ENCODE measurements at places on chromosomes 11 and 22.

DNA sequence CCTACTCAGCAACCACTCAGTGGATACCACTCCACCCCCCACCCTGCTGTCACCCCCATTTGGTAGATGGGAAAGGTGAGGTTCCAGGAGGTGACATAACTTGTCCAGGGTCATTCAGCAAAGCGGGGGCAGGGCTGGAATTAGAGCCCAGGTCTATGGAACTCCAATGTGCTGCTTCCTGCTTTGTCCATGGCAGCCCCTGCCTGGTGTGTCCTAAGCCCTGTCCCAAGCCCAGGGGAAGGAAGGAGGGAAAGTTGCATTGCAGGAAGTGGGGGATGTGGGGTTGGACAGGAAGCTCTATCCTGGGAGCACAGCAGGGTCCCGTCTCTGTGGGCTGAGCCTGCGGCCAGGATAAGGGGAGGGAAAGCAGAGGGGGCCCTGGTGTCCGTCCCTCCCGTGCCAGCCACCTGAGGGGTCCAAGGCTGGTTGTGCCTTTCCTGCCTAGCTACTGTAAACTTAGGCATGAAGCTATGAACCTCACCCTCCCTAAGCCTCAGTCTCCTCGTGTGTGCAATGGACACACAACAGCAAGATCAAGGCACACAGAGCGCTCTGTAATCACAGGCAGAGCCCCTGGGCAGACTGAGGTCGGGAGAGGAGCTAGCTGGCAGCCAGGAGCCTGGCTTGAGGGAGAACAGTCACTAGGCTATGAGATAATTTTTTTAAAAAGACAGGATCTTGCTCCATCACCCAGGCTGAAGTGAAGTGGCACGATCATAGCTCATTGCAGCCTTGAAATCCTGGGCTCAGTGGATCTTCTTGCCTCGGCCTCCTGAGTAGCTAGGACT is 12.9 kb downstream of the GAL3ST1 start:
- DNase-seq = no peak

DNA sequence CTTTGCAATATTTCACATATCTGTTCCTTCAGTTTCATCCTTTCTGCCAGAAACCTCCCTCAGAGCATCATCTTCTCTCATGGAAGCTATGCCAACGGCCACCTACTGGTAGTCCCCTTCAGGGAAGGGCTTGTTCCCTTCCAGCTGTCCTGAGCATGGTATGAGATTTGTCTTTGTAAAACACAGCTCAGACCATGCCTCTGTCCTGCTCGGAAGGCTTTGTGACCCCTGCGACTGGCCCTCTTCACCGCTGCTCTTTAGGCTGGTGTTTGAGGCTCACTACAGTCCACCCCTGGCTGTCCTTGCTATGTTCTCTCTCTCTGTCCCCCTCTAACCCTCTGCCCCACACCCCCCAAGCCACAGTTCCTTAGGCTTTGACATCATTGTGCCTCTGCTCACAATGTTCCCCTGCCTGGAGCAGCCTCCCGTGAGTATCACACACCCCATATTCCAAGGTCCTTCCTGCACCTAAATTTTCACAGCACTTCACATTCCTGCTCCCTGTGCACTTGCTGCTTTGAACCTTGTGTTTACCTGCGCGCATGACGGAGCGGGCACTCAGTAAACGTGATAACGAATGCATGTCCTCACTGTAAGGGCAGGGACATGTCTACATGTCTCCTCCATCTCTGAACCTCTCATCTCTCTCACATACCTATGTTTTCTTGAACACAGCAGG is 24.0 kb upstream of the ACER3 start:
- no peak for DNase-seq

GRCh38 chr11:86202013-86202336 is 42.6 kb upstream of the EED start:
- DNase-seq = no peak

DNA sequence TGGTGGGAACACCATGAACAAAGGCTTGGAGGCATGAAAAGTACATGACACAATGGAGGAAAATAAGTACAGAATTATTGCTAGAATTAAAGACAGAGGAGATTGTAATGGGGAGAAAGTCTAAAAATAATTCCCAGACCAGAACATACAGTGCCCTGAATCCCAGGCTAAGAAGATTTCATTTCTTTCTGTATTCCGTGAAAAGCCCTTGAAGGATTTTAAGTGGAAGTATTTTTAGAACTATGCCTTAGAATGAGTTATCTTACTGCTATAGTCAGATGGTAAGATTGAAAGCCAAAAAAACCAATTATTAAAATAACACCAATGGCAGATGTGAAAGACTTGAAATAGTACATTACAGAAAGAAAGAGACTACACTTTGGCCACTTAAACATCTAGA is 36.1 kb upstream of the SLC5A12 start:
- DNase-seq = no peak

- DNase-seq = no peak
These were observed 11.9 kb downstream of the TOM1 start for GRCh38 chr22:35311551-35311999.

DNA sequence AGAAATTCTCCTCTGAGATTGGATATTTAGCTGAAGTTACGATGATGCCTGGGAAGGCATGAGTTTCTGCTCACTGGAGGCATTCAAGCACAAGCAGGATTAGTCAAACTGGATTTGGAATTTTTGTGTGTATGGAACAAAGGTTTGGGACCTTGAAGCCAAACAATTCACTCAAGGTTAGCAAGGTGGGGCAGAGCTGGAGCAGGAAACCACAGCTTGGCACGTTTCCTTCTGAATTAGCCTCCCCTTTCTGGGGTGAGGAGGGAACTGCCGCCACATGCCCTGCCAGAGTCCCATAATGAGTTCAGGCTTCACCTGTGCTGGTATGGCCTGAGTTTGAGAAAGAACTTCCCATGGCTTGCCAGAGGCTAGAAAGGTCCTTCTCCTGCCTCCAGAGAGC is 50.9 kb upstream of the RRAS2 start:
- DNase-seq = no peak

- no peak for DNase-seq
These were observed 20.6 kb upstream of the SYT7 start for GRCh38 chr11:61601512-61601911.

GRCh38 chr11:71562120-71562519 is 3.2 kb upstream of the KRTAP5-10 start:
- no peak for DNase-seq

GRCh38 chr11:131299598-131300438 is 70.6 kb upstream of the NTM start:
- no peak for DNase-seq

- no peak for DNase-seq
These were observed 3.0 kb upstream of the PACSIN3 start for GRCh38 chr11:47189100-47189834.

DNA sequence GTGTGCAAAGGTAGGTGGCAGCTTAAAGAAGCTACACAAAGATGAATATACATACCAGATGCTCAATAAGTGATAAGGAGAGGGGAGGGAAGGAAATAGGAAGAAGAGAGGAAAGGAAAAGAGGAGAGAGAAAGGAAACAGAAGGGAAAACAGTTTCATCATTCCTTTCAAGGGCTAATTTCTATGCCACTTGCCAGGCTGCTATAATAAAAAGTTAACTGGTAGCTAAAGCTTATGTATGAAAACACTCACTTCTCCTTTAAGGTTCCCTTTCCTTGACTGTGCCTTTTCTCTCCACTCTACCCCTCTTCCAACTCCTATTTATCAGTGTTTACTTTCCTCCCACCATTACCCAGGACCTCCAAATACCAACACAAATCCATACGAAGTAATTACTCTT is 347.9 kb downstream of the DLG2 start:
- no peak for DNase-seq

GRCh38 chr22:30038219-30038618 is 42.0 kb upstream of the HORMAD2 start:
- no peak for DNase-seq

- no peak for DNase-seq
These were observed 44.0 kb downstream of the PARVA start for GRCh38 chr11:12421386-12421785.

DNA sequence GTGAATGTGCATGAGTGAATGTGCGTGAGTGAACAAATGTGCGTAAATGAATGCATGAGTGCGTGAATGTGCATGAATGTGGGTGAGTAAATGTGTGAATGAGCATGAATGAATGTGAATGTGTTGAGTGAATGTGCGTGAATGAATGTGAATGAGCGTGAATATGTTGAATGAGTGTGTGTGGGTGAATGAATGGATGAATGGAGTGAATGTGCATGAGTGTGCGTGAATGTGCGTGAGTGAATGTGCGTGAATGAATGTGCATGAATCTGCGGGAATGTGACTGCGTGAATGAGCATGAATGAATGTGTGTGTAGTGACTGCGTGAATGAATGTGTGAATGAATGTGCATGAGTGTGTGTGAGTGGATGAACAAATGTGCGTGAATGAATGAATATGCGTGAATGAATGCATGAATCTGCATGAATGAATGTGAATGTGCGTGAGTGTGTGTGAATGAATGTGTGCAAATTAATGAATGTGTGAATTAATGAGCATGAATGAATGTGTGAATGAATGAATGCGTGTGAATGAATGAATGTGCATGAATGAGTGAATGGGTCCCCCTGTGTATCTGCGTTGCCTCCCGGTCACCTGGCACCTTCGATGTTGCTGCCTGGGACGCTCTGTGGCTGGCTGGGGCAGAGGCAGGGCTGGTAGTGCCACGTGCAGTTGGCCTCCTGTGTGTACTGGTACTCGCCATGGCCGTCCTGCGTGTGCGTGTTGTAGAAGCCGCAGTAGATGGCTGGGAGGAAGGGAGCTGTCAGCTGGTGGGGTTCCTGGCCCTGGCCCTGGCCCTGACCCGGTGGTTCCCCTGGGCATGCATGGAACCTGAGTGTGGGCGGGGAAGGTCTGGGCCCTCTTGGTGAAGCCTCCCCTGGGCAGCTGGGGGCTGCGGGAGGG is 13.4 kb downstream of the MUC6 start:
- no peak for DNase-seq

DNA sequence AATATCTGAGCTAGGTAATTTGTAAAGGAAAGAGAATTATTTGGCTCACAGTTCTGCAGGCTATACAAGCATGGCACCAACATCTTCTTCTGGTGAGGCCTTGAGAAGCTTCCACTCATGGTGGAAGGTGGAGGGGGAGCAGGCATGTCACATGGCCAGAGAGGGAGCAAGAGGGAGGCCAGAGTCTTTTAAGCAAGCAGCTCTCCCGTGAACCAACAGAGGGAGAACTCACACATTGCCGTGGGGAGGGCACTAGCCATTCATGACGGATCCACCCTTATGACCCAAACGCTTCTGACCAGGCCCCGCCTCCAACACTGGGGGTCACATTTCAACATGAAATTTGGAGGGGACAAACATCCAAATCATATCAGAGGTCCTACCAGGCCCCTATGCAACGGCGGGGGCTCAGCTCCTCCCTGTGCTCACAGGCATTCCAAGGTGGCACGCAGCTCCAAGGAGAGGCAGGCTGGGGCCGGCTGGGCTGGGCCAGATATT is 4.6 kb downstream of the C11orf96 start:
- no peak for DNase-seq

DNA sequence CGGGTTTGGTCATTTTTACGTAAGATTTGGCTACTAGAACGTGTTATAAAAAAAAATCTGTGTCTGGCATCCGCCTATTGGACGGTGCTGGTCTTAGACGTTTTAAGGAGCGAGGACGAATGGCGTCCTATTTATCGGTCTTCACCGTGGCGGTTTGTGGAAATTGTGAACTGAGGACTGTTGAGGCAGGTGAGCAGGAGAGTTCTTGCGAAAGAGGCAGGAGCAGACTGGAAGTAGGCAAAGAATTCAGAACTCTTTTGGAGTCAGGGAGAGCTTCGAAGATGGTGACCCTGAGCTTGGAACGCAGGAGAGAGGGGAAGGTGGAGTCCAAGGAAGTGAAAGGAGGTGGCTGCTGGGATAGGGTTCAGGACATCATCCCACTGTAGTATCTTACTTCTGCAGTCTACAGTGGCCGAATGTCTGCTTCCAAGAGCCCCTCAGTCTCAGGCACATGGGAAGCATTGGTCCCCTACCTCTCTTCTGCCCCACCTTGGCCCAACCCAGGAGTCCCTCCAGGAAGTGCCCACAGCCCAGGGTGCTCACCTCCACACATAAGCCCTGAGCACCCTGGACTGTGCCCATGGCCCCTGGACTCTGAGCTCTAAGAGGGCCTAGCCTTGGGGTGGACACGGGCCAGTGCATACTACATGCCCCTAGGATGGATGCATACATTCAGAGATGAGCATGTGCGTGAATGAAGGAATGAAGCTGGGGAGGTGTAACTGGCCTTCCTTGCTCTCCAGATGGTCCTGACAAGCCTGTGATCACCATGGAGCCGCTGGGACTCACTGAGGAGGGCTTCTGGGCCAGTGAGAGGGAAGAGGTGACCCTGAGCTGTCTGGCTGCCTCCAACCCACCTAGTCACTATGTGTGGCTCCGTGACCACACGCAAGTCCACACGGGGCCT is 3.7 kb downstream of the VSIG10L2 start:
- no peak for DNase-seq

- no peak for DNase-seq
These were observed 138.0 kb upstream of the POU2AF2 start for GRCh38 chr11:111107501-111107900.

DNA sequence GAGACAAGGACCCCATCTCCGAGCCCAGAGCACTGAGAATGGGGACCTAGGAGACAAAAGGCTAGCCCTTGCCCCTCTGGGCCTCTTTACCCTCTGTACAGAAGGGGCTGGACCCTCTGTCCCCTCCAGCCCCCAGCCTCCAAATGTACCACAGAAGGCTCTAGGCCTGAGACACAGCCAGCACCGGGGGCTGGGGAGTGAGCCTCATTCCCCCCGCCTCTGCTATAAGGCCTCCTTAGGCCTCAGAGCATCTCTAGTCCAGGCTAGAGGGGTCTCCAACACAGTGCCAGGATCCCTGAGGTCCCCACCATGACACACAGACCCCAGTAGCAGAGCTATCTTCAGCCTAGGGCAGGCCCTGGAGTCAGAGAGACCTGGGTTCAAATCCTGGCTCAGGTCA is 4.8 kb downstream of the SMTN start:
- DNase-seq = no peak

GRCh38 chr22:28927630-28928029 is 44.3 kb downstream of the ZNRF3 start:
- DNase-seq = no peak

- no peak for DNase-seq
These were observed 6.3 kb downstream of the PC start for GRCh38 chr11:66951927-66952337.

DNA sequence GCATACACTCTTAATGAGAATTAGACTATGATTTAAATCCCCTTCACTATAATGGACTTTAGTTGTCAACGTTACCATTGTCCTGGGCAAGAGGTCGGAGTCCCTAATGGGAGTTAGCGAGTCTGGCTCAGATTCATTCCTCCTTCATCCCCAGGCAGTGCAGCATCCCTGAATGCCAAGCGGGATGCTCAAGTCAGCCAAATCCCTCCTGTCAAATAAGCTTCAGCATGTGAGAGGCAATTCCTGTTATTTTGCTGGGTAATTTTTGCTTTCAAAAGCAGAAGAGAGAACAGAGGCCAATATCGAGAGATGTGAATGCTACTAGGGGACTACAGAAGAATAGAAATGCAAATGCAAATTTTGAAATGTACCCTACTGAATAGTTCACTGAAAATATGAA is 186.2 kb downstream of the OPCML start:
- DNase-seq = no peak

- DNase-seq = no peak
These were observed 33.3 kb upstream of the ZC3H12C start for GRCh38 chr11:110059706-110060463.

- no peak for DNase-seq
These were observed 11.3 kb downstream of the PTPN5 start for GRCh38 chr11:18780329-18780728.
